ENCODE measurements at places on chromosomes 5 and 9.

GRCh38 chr5:149133795-149134777, 7.2 kb upstream of the ABLIM3 start:
- peak; percentile 25 for DNase-seq
- H3K27me3 ChIP-seq, result no peaks in the 10 kb centered on the region
- peaks cover 3% of the 10 kb centered on the region for H3K4me1 ChIP-seq
- H3K4me3 ChIP-seq, result no peak overlapping the region
- no peak overlapping the region for H3K27ac ChIP-seq
- no peaks in the 10 kb centered on the region for H3K36me3 ChIP-seq

DNA sequence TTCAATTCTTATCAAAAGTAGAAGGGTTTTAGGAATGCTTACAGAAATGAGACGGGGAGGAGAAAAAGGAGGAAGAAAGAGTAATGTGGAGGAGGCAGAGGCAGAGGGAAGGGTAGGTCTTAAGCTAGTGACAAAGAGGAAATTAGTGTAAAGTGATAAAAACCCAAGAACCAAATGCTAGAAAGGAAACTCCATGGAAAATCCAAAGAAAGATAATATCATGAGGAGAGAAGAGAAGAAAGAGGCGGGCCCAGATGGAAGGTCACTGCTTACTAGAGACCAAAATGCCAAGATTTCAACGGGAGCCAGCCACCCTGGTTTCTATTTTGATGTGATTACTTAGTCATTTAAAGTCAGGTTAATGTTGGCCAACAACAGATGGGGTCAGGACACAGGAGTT, 68.6 kb upstream of the IL12B start:
- no peak overlapping the region for H3K27ac ChIP-seq
- no peak overlapping the region for H3K4me3 ChIP-seq
- no peaks in the 10 kb centered on the region for H3K36me3 ChIP-seq
- DNase-seq, result no peak
- no peaks in the 10 kb centered on the region for H3K4me1 ChIP-seq

GRCh38 chr5:7018198-7018597, 305.0 kb downstream of the TENT4A start:
- H3K36me3 ChIP-seq, result no peaks in the 10 kb centered on the region
- no peak overlapping the region for H3K4me3 ChIP-seq
- H3K4me1 ChIP-seq, result no peaks in the 10 kb centered on the region
- H3K27ac ChIP-seq, result no peak overlapping the region
- H3K27me3 ChIP-seq, result no peaks in the 10 kb centered on the region

- H3K4me3 ChIP-seq, result peak overlapping the region; percentile 97
- no peaks in the 10 kb centered on the region for H3K36me3 ChIP-seq
- peaks cover 19% of the 10 kb centered on the region for H3K4me1 ChIP-seq
- peak overlapping the region; percentile 100 for H3K27ac ChIP-seq
- DNase-seq, result no peak
Measured at GRCh38 chr5:98929710-98930298, 997 bp upstream of the CHD1 start.

DNA sequence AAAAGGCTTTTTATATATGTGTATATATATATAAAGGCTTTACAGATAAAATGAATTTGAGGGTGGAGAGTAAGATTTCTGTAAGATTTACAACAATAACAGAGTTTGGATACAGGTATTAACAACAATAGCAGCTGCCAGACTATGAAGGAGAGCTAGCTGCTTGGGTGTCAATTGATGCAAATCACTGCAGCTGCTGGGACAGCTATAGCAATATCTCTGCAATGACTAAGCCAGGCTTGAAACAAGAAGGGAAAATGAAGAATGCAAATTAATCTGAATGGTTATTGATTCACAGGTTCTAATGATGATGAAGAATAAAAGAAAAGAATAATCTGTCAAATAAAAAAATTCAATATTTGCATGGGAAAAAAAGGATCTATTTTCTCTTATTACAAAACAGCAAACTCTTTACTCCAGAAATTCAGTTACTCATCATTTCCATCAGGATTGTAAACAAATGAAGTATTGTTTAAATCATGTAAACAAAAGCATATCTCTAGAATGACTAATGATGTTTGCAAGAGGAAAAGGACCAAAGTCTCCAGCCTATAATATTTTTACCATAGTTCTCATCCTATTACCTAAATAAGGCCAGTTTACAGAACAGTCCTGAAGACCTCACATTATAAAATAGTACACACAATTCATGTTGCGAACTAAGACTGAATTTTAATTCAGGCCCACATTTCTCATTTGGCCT, 219.0 kb downstream of the HTR1A start:
- H3K4me1 ChIP-seq, result no peaks in the 10 kb centered on the region
- H3K4me3 ChIP-seq, result no peak overlapping the region

- H3K4me3 ChIP-seq, result no peak overlapping the region
- DNase-seq, result no peak
- no peak overlapping the region for H3K27ac ChIP-seq
Measured at GRCh38 chr5:579211-579610, 32.9 kb upstream of the CEP72 start.

DNA sequence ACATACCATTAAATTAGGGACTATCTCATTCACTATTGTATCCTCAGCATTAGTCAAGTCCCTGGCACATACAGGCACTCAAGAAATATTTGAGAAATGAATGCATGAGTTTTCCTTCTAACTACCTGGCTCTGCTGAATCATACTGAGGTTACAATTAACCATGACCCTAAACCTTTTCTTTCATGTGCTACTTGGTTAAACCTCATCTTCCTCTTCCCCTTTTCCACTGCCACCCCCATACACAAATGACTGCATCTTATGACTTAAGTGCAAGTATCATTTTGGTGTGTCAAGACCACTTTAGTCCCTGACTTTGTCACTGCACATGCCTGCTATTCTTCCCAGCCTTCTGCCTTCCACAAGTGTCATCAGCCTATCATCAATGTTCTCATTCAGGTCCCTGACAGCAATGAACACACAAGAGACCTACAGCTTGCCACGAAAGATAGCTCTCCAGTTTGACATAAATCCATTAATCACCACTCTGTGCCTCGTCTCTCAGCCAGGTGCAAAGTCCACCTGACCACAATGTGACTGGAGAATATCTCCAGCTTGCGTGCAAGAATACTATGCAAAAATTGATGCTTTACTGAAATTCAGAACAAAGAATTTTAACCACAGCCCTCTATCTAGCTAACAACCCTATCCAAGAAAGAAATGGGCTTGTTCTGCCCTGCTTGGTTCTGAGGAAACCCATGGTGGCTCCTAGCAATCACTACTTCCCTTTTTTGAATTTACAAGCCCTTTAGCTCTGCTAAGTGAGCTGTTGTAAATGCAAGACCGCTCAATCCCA, 74.5 kb downstream of the MAPKAP1 start:
- H3K36me3 ChIP-seq, result no peaks in the 10 kb centered on the region
- no peaks in the 10 kb centered on the region for H3K27me3 ChIP-seq
- DNase-seq, result no peak
- H3K27ac ChIP-seq, result no peak overlapping the region
- peaks cover 18% of the 10 kb centered on the region for H3K4me1 ChIP-seq

GRCh38 chr9:93266521-93267001, 82.6 kb downstream of the WNK2 start:
- H3K36me3 ChIP-seq, result no peaks in the 10 kb centered on the region
- H3K4me1 ChIP-seq, result no peaks in the 10 kb centered on the region
- H3K27me3 ChIP-seq, result no peaks in the 10 kb centered on the region
- DNase-seq, result no peak

DNA sequence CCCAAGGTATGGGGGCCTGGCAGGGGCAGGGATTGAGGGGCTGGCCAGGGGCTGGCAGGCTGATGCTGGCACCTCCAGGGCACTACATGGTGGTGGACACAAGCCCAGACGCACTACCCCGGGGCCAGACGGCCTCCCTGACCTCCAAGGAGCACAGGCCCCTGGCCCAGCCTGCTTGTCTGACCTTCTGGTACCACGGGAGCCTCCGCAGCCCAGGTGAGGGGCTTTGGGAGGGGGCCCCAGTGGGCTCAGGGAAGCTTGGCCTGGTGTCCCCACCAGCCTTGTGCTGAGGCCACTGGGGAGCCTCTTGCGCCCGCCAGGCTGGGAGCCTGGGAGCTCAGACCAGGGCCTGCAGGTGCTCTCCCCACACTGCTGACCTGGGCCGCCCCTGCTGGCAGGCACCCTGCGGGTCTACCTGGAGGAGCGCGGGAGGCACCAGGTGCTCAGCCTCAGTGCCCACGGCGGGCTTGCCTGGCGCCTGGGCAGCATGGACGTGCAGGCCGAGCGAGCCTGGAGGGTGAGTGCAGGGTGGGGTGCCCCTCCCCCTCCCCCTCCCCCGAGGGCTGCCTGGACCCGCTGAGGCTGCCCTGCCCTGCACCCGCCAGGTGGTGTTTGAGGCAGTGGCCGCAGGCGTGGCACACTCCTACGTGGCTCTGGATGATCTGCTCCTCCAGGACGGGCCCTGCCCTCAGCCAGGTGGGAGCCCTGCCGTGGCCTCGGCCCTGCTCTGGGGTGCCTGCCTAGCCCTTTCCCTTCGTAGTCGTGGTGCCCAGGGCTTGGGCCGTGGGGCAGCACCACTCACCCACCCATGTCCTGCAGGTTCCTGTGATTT, 5.7 kb downstream of the MAMDC4 start:
- no peak overlapping the region for H3K4me3 ChIP-seq
- no peak overlapping the region for H3K27ac ChIP-seq
- no peak for DNase-seq
- H3K36me3 ChIP-seq, result peaks cover 7% of the 10 kb centered on the region
- H3K27me3 ChIP-seq, result no peaks in the 10 kb centered on the region
